Kidney epithelial cell (primary cell): ENCODE measurements at places on chromosomes 7 and 10. TPM values are rescaled to one million over a fixed set of nuclear protein-coding genes. Genes with fewer than 3 reads are reported as not detected.

Gene GPR26
- total RNA-seq: 0.55 and 0.71 TPM in 2 replicates

Gene ADARB2
- 0.08 and 0.34 TPM in 2 replicates for total RNA-seq

Gene TUBAL3
- total RNA-seq: 0.34 and 0.46 TPM in 2 replicates

Gene MBL2
- not detected in 2 replicates for total RNA-seq

GRCh38 chr10:76649254-76649653, 988.4 kb downstream of the KCNMA1 start:
- DNase-seq: no peak

DNA sequence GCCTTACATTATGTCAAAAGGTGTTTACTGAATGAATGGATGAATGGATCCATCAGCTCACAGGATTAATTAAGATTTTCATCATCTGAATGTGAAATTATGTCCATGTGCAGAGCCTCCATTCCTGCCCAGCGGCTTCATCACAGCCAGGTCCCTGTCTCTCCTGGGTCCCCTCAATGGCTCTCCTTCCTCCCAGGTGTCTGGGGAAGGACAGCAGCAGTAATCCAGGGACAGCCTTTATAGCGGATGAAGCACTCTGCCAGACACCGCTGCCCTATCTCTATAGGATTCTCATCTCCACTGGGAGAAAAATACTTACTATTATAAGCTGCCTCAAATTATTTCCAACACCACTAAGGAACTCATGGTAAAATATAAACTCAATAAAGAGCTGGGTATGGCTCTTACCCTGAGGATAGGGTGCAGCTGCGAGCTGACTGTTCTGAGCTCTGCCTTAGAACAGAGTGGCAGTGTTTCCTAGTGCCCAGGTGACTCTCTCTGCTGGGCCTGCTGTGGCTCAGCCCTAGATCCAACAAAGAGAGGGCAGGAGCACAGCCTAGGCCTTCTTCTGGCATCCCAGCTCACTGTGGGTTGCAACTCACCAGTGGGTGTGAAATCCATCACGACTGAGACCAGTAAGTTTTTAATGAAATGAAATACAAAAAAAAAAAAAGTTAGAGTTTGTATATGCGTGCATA, 38.3 kb downstream of the GPRIN2 start:
- no peak for DNase-seq

DNA sequence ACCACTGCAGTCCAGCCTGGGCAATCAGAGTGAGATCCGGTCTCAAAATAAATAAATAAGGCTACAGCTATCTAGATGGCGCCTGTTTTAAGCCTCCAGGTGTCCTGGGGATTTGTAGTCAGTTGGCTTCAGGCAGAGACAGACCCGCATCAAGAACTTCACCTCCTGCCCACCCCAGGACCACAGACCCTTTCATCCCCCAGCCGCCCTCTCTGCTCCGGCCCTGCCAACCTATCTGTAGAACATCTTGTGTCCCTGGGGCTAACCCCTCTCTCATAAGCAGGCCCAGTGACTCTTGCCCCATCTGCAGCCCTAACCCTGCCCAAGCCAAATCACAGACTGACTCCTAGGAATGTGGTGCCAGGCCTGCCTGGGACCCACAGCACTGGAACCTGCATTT, 17.9 kb downstream of the PDIA4 start:
- no peak for DNase-seq

Gene SMKR1
- total RNA-seq: 0.48 TPM in 1 of 2 replicates, not detected in the other

DNA sequence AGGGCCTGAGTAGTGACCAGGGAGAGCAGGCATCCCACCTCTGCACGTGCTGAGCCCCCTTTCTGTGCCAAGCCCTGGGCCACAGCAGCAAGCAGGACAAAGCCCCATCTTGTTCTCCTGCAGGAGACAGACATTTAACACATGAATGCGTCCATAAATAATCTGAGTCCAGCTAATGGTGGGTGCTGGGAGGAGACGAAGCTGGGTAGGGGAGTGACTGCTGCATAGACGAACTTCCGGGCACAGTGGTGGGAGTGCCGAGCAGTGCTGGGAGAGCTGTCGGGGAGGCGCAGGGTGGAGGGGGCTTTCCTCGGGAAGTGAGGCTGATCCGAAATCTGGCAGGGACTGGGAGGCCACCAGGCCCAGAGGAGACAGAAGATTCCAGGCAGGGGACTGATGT, 35.2 kb upstream of the SLC29A3 start:
- no peak for DNase-seq

- DNase-seq: no peak
Measured at GRCh38 chr7:115249080-115249479, 327.2 kb downstream of the MDFIC start.

Gene PCLO
- 4.7 and 7.4 TPM in 2 replicates for total RNA-seq

GRCh38 chr10:24449321-24449740, 240.4 kb downstream of the KIAA1217 start:
- no peak for DNase-seq

DNA sequence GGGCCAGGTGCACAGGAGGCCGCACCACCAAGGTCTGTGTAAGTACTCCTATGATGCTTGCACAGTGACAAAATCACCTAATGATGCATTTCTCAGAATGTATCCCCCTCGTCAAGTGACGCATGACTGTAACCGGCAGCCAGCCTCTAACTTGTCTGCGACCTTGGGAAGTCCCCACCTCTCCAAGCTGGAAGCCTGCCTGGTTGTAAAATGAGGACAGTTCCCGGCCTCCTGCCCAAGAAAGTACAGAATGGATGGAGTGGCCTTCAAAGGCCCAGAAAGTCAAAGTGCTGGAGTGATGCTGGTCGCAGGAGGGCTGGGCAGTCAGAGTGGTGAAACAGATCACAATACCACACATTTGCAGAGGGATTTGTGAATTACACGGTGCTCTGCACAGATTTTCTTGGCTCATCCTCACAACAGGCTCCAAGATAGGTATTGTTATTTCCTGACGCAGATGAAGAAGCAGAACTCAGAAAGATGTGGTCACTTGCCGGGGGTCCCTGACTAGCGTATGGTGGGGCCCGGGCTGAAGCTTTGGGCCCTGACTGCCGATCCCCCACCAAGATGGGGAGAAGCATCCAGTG, 22.8 kb downstream of the SPOCK2 start:
- DNase-seq: no peak
